ENCODE measurements at places on chromosomes 1 and 21.

DNA sequence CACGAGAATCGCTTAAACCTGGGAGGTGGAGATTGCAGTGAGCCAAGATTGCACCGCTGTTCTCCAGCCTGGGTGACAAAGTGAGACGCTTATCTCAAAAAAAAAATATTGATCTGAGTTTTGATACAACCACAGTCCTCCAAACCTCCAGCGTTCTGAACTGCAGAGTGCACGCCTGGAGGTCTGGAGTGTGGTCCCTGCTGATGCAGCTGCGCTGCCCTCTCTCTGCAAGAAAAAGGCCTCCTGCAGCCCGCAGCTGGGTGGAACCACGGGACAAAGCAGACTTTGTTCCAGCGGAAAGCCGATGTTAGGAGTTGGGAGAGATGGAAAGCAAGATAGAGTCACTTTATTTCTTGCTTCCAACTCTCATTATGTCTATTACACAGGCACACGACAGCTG is 144.9 kb upstream of the SOD1 start:
- no peak for DNase-seq

DNA sequence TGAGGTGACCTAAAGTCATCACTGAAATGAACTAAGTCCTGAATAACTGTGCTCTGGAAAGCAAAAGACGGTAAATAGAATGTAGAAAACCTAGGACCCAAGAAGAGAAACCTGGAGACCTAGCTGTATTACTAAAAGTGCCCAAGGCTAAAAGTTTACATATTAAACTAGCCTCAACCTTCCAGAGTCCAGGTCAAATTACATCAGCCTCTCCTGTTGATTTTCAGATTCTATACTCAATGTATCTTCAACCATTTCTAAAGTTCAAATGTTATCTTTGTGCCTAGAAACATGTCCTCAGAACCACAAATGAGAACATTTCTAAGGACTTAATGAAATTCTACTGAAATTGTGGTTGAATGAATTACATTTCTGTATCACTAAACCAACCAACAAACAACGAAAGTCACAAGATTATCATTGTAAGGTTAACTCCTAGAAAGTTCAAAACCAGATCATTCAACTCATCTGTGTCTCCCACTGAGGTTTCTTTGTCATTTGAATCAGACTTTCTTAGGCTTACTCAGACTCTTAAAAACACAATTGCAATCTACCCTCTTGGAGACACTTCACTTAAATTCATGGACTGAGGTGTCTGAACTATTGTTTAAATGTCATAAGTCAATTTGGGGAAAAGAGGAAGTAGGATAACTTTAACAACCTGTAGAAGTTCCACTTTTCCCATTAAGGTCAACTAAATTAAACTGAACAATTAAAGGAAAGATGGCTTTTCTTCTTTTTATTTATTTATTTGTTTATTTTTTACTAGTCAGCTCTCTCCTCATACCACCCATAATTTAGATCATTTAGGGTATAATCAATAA is 207.7 kb downstream of the BARHL2 start:
- no peak for DNase-seq

DNA sequence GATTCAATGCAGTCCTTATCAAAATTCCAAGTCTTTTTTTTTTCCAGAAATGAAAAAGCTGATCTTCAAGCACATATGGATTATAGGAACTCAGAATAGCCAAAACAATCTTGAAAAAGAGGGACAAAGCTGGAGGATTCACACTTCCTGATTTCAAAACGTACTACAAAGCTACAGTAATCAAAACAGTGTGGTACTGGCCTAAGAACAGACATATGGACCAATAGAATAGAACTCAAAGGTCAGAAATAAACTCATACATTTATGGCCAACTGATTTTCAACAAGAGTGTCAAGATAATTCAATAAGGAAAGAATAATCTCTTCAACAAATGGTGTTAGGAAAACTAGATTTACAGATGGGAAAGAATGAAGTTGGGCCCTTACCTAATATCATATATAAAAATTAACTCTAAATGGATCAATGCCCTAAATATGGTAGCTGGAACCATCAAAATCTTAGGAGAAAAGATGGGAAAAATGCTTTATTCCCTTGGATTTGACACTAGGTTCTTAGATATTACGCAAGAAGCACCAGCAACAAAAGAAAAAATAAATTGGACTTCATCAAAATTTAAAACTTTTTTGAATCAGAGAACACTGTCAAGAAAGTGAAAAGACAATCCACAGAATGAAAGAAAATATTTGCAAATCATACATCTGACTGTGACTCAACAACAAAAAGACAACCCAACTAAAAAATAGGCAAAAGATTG is 4.0 kb upstream of the KRTAP10-12 start:
- no peak for DNase-seq

- no peak for DNase-seq
Measured at GRCh38 chr1:229238674-229239415, 32.1 kb upstream of the RAB4A start.

DNA sequence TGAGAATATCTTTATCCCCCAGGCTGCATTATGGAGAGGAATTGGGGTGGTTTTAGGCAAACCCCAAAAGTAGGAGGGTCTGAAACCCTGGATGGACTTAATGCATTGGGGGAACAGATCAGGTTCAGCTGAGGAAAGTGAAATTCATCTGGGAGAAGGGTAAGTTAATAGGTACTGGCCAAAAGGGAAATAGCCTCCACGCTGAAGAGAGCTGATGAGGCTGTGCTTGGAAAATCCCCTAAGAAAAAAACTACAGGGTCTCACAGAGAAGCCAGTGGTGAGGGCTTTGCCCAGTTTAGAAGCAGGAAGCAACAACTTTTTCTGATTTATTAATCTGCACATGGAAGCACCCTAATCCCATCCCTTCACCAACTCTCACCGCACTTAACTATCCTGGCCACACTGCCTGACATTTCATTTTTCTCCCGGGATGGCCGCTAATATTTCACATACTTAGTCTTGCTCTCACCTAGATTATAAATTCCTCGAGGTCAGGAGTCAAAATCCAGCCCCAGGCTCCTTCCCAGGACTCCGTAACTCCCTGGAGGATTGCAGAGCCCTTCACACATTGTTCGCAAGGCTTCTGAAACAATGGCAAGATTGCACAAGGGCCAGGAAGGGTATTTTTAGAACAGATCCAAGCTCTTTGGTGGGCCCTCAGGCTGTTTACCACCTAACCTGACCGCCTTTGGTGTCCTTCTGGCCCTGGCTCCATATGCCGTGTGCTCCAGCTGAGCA is 60.9 kb upstream of the TARBP1 start:
- no peak for DNase-seq

GRCh38 chr1:38291906-38292521 is 245.4 kb upstream of the POU3F1 start:
- DNase-seq = no peak

All from activated CD8-positive, alpha-beta memory T cell treated with anti-CD3 and anti-CD28 coated beads for 1 hour (primary cell).